Activated CD8-positive, alpha-beta T cell treated with anti-CD3 and anti-CD28 coated beads for 36 hours (primary cell): ENCODE measurements at places on chromosomes 7 and 10. TPM values are rescaled to one million over a fixed set of nuclear protein-coding genes. Genes with fewer than 3 reads are reported as not detected.

The LDB3 gene
- 0.07 TPM for total RNA-seq

The VCL gene
- 17.7 TPM for total RNA-seq

The POU6F2 gene
- total RNA-seq, result not detected

The DIP2C gene
- total RNA-seq, result 0.85 TPM

The SPDYE2 gene
- not detected for total RNA-seq

The SEMA3E gene
- total RNA-seq, result not detected

The FOXI2 gene
- total RNA-seq, result not detected

The GPR158 gene
- total RNA-seq, result not detected

The ATP6V0A4 gene
- not detected for total RNA-seq

The CUX1 gene
- 20.4 TPM for total RNA-seq

The MMRN2 gene
- total RNA-seq, result not detected

The CYP2C19 gene
- not detected for total RNA-seq

The AKR1C2 gene
- total RNA-seq, result not detected

The CPVL gene
- not detected for total RNA-seq

The XRCC2 gene
- 16.6 TPM for total RNA-seq

The AKR1D1 gene
- total RNA-seq, result not detected

The CDHR3 gene
- total RNA-seq, result 0.58 TPM

The SYT15 gene
- total RNA-seq, result 0.98 TPM

The HACD1 gene
- total RNA-seq, result 2.8 TPM

The C1GALT1 gene
- total RNA-seq, result 39.5 TPM

The ZMYND11 gene
- 16.8 TPM for total RNA-seq

The ERVW-1 gene
- not detected for total RNA-seq

The AUTS2 gene
- total RNA-seq, result 3.1 TPM

The IFIT2 gene
- total RNA-seq, result 39.2 TPM

The DOCK1 gene
- total RNA-seq, result 0.14 TPM

The CLCN1 gene
- not detected for total RNA-seq

The SGCE gene
- not detected for total RNA-seq

The KNDC1 gene
- not detected for total RNA-seq

The GRID2IP gene
- total RNA-seq, result 0.18 TPM

The NEUROD6 gene
- not detected for total RNA-seq

The RINT1 gene
- total RNA-seq, result 22.5 TPM

The KCNH2 gene
- total RNA-seq, result 0.23 TPM

The ANXA7 gene
- 101 TPM for total RNA-seq
